ENCODE measurements at places on chromosomes 1 and 21.
A peak's percentile ranks its signal among the peaks of the same experiment; 100 is the strongest.

- no peak for DNase-seq
Measured at GRCh38 chr21:35609263-35609662, 451.1 kb downstream of the SETD4 start.

- DNase-seq: peak; percentile 29
Measured at GRCh38 chr1:193270996-193271395, 84.6 kb upstream of the B3GALT2 start.

- DNase-seq: no peak
Measured at GRCh38 chr1:31588751-31589515, 12.6 kb downstream of the TINAGL1 start.

DNA sequence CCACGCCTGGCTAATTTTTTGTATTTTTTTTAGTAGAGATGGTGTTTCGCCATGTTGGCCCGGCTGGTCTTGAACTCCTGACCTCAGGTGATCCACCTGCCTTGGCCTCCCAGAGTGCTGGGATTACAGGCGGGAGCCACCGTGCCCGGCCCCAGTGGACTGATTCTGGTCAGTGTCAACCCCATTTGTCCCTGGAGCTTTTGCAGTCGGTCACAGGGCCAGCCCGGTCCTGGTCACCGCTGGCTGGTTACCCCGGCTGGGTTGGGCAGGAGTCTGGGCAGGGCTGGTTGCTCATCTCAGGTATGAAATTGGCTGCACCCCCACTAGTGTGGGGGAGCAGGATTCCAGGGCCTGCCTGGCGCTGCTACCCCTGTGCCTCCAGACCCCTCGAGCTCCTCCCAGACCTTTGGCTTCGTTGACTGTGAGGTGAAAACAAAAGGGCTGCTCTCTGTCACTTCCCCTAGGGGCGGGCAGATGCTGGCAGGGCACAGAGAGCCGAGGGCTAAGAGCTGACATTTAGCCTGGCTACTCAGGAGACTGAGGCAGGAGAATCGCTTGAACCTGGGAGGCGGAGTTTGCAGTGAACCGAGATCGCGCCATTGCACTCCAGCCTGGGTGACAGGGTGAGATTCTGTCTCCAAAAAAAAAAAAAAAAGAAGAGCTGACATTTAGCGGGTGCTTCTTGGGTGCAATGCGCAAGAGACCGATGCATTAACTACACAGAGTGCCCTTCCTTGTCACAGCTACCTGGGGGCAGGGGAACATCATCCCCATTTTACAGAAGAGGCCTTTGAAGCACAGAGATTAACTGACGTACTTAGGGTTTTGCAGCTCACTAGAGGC lies 10.6 kb downstream of the TNFRSF1B start:
- no peak for DNase-seq

DNA sequence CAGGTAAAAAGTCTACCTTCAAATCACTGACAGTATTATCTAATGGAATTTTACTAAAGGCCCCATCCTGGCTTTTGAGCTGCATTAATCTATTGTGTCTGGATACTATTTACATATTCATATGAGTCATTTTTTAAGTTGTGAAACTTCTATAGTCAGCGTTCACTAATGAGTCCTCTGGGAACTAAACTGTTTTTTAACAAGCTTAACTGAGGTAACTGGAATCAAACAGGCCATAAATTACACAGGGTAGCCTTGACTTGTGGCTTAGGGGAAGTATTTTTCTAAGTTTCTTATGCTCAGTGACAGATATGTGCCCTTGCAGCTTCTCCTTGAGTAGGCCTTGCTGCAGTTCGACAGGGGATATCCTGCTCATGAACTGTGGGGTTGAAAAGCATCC lies 68.8 kb downstream of the JMJD4 start:
- DNase-seq: no peak

DNA sequence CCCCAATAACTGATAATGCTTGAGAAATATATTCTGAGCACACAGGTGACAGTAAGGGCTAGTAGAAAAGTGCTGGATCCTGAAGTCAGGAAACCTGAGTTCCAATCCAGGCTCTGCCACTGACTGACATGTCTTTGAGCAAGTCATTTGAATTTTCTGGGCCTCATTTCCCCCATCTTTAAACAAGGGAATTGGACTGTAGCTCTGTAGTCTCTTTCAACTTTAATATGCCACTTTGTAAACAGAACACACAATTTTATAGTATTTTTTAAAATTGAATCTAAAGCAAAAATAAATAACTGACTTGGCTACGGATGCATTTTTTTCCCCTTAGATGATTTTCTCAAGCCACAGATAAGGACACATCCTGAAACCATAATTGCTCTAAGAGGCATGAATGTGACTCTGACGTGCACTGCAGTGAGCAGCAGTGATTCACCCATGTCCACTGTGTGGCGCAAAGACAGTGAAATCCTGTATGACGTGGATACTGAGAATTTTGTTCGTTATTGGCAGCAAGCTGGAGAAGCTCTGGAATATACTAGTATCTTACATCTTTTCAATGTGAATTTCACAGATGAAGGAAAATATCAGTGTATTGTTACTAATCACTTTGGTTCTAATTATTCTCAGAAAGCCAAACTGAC lies 37.0 kb downstream of the LRIG2 start:
- no peak for DNase-seq

DNA sequence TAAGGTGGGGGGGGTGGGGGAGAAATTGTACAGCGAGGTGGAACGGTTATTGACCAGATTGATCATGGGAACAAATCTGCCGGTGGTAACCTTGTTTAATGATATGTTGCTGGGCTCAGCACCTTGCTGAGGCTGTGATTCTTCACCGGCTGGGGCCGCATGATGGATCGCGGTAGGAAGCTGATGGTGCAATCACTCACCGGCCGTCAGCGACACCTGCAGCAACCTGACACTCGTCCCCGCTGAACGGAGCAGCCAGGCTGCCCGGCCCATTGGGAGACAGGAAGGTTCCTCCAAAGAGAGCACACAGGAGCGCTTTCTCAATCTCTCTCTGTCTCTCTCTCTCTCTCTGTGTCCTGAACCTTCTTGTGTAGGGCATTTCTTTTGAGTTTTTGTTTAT lies 128.5 kb upstream of the RRP15 start:
- DNase-seq: no peak

GRCh38 chr1:6440198-6441126 lies 15.9 kb downstream of the ESPN start:
- no peak for DNase-seq

GRCh38 chr1:214683621-214684020 lies 80.6 kb downstream of the CENPF start:
- DNase-seq: no peak
